Activated CD4-positive, alpha-beta T cell treated with anti-CD3 and anti-CD28 coated beads, Interleukin-2, amount 10 ng/mL, durations not matched to agents 24 days and 14 days (primary cell): ENCODE measurements at places on chromosomes 2 and 18. TPM values are rescaled to one million over a fixed set of nuclear protein-coding genes. Genes with fewer than 3 reads are reported as not detected.
A peak's percentile ranks its signal among the peaks of the same experiment; 100 is the strongest.

Gene GRB14
- total RNA-seq = not detected in 2 replicates

Gene HRH4
- total RNA-seq = 0.79 and 1.6 TPM in 2 replicates

Gene GRP
- not detected in 2 replicates for total RNA-seq

Gene LIMS1
- 63.1 and 66.0 TPM in 2 replicates for total RNA-seq

Gene TUBA4B
- total RNA-seq = not detected in 2 replicates

Gene CROCC2
- total RNA-seq = not detected in 2 replicates

Gene MPP4
- total RNA-seq = not detected in 2 replicates

Gene TNFAIP6
- total RNA-seq = not detected in 2 replicates

Gene ACTR1B
- total RNA-seq = 122 TPM in 2 replicates

GRCh38 chr2:17136877-17137276 lies 381.4 kb downstream of the RAD51AP2 start:
- DNase-seq = no peak

DNA sequence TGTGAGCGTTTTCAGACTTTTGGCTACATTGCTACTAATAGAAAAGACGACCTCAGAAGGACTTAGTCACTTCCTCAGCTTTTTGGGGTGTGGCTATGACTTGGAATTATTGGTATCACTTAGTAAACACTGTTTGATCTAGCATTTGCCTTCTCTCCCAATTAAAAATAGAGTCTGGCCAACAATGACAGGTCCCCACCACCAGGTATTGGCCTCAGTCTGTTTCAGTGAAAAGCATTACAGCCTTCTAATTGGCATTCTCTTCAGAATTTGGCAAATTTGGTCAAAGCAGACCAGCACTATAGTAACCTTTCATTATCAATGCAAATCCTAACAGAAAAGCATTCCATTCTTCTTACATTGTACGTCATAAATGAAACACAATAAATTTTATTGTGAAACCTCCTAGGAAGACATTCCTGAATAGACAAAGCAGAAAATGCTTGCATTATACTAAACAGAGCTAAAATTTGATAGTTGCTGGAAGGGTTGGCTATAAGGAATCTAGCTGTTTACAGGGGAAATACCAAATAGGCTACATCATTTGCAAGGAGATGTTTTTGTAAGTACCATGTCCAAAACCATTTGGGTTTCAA lies 613.9 kb downstream of the IRS1 start:
- DNase-seq = no peak

- DNase-seq = no peak
Measured at GRCh38 chr2:45885171-45885621, 233.7 kb downstream of the PRKCE start.

DNA sequence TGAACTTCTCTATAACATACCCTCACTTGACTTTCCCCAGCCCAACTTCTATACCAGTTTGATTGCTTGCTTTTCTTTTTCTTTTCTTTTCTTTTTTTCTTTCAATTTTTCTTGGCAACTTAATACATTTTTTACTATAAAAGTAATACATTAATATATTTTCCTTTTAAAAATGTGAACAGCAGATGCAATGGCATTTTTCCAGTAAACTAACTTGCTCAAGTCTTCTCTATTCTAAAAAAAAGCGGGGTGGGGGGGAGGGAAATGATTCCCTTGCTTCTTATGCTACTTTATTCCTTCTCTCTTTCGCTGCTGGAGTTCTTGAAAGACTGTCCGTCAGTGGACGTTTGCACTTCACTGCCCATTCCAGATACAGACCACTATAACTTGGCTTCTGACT lies 70.5 kb downstream of the RBMS1 start:
- DNase-seq = no peak

DNA sequence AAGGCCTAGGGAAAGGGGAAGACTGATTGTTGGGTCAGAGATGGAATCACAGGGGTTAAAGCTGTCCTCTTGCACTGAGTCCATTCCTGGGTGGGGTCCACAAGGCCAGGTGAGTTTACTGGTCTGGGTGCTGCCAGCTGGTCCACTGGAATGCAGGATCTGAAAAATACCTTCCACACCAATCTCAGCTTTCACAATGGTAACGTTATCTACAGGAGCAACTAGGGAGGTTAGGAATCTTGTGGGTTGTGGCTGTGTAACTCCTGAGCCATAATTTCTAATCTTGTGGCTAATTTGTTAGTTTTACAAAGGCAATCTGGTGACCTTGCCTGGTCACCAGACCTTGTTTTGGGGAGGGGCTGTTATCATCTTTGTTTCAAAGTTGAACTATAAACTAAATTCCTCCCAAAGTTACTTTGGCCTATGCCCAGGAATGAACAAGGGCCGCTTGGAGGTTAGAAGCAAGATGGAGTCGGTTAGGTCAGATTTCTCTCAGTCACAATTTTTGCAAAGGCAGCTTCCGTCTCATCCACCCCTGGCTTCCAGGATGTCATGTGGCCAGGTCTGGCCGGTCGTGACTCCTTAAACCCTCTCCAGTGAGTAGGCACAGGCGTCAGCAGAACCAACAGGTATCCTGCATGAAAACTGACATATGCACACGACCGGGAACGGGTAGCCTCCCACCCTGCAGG lies 123.3 kb upstream of the SH3BP4 start:
- no peak for DNase-seq

- no peak for DNase-seq
Measured at GRCh38 chr18:55515941-55516710, 71.9 kb downstream of the TCF4 start.

GRCh38 chr2:202387608-202388342 lies 11.6 kb downstream of the BMPR2 start:
- no peak for DNase-seq

GRCh38 chr18:77062518-77063003 lies 70.0 kb downstream of the MBP start:
- peak; percentile 91 for DNase-seq

- no peak for DNase-seq
Measured at GRCh38 chr2:45312275-45312674, 298.8 kb downstream of the SRBD1 start.

DNA sequence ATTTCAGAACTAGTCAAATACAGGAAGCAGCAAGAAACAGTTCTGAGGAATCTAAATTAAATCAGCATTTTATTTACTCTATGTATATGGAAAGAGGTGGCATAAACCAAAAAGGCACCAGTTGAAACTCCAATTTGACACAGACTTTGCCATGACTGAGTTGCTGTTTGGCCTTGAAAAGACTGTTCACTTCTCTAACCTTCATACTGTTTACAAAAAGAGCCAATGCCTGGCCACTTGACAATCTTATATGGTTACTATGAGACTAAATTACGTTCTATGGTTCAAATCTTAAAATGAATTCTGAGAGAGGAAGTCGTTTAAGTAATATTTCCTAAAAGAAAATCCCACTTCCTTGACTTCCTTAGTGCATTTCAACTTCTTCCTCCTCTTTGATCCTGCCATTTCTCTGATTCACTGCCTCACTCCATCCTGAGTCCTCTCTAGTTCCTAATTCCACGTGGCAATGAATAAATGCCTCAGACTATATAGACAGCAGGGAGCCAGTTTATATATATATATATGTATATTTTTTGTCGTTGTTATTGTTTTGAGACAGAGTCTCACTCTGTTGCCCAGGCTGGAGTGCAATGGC lies 13.2 kb downstream of the CEP76 start:
- DNase-seq = no peak

DNA sequence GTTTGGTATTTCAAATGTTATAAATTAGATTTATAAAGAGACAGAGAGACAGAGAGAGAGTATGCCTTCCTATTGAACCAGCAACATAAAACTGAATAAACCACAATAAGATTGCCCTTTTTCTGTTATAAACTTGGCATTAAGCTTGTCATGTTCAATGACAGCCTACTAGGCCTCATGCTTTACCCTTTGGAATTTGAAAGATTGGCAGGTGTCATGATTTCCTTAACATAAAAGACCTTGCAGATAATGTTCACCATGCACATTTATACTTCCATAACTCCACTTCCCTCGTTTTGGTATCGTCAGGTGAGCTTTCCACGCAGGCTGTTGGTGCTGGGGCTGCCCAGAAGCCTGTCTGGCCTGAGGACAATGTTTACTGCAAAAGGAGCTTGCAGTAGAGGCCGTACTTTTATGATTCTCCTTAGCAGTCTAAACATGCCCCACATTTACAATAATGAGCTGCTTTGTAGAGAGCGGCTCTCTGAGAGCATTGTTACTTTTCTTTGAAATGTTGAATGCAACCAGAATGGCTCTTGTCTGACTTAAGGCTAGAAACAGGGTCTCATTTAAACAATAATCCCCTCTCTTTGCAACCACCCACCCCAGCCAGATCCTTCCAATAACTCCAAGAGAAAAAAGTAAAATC lies 379.1 kb upstream of the ATP5MC3 start:
- no peak for DNase-seq

DNA sequence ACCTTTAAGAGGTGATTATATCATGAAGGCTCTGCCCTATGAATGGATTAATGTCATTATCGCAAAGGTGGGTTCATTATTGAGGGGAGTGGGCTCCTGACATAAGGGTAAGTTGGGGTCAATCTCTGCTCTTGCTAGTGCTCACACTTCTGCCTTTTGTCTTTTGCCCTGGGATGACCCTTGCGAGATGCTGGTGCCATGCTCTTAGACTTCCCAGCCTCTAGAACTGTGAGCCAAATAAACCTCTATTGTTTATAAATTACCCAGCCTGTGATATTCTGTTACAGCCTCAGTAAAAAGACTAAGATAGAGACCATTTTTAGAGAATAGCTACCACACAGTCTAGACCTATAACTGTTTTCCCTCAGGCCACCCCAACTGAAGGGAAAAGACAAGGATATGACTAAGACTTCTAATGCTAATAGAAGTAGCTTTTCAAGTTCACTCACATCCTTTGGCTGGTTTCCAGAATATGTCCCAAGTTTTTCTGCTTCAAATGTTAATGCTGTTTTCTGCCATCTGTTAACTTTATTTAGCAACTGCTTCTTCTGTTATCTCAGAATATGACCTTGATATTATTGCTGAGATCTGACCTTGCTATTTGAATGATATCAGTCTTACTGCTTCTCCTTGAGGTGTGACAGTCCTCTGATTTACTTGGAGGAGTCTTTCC lies 65.1 kb upstream of the STAM2 start:
- DNase-seq = no peak

GRCh38 chr2:85434696-85435095 lies 16.2 kb downstream of the SH2D6 start:
- DNase-seq = no peak

- no peak for DNase-seq
Measured at GRCh38 chr18:40469851-40470250, 1485.2 kb upstream of the PIK3C3 start.

GRCh38 chr2:141933226-141933625 lies 197.6 kb downstream of the LRP1B start:
- DNase-seq = no peak

DNA sequence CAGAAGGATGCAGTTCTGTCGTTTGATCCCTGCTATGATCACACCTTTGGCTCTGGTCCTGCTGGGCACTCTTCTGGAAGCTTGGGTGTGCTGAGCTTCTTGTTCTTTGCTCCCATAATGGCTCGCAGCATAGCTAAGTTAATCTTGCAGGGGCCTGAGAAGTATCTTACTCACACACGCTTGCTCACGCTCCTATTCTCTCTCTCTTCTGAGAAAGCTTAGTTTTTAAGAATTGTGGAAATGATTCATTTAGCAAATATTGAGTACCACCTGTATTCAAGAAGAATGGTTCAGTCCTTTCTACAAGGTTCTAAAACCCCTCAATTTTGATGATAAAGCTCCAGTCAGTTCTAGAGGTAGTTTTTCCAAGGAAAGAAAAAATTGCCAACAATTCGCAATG lies 40.6 kb downstream of the XRCC5 start:
- DNase-seq = no peak

DNA sequence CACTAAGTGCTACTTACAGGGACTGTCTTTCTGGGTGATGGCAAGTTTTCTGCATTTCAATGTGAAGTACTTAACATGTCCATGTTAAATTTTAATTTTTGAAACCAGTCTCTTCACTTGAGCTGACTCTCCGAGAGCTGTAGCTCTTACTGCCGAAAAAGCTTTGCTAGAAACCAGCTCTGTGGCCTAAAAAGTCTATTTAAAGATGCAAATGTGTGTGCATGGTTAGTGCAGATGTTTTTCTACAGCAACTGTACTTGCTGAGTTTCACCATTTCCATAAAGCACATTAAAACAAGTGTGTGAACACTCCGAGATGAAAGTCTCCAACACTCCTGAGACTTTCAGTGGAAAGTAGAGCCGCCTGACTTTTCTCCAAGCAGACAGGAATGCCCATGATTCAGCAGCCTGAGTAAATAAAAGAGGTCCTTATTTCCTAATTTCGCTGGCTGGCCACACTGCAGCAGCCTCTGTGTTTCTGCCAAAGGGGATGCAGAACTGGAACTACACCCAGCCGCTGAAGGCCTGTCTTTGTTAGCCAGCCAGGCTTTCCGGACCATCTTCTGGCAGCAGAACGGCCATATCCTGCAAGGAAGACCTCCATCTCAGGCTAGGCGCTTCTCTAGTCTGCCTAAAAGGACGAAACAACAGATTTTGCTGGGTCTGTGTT lies 121.2 kb downstream of the ZNF521 start:
- DNase-seq = no peak

- no peak for DNase-seq
Measured at GRCh38 chr18:55768255-55768654, 180.3 kb upstream of the TCF4 start.

DNA sequence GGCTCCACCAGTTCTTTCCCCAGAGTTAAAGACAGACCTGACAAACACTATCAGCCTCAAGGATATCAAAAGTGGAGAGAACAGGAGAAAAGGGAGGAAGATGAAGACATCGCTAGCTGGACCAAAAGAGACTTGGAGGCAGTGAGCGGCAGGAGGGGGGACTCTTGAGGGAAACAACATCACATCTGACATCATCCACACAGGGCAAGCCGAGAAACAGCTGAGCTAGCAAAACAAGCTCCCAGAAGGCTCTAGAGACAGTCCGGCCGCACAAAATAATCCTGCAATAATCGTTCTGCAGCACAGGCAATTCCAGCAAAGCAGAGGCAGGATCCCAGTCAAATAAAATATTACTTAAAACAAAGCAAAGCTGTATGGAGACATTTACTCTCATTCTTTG lies 239.8 kb downstream of the EN1 start:
- no peak for DNase-seq

- DNase-seq = no peak
Measured at GRCh38 chr2:148640767-148641166, 3.8 kb upstream of the EPC2 start.

DNA sequence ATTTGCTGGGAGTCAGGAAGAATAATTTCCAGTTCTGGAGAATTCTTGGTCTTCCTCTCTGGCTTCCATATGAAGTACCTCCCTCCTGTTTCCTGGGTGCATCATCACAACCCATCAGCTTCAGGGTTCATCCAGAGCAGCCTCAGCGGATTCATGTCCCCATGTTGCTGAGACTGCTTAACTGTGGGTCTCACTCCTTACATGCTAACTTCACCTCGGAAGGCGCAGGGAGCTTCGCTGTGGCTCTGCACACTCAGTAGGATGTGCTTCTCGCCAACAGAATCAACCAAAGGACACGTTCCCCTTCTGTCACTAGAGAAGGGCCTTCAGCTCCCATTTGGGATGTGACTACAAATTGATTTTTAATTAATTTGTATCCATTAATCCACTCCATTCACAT lies 24.2 kb downstream of the FBLN7 start:
- DNase-seq = no peak

DNA sequence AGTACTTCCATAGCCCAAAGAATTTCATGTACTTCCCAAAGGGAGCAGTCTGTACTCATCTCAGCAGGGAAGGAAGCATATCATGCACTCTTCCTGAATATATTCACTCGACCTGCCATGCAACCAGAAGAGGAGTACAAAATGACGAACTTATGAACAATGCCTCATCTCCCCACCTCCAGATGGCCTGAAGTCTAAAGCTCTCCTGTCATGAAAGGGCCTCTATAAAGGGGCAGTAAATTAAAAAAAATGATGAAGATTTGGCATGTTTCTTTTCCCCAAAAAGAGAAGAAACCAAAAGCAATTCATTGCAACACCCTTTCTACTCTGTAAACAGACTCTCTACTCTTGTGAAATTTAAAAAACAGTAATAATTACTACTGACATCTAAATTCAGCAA lies 1601.1 kb downstream of the LRP1B start:
- no peak for DNase-seq
